Osteoblast (primary cell): ENCODE measurements at places on chromosomes 2 and 18.

- DNase-seq = no peak
Measured at GRCh38 chr2:191115391-191115790, 35.4 kb downstream of the STAT4 start.

GRCh38 chr2:221792971-221793521, 220.9 kb upstream of the EPHA4 start:
- no peak for DNase-seq

GRCh38 chr18:10923141-10923540, 226.2 kb downstream of the PIEZO2 start:
- no peak for DNase-seq

- peak; percentile 69 for DNase-seq
Measured at GRCh38 chr2:187547353-187547979, 6.8 kb downstream of the TFPI start.

- DNase-seq = peak; percentile 21
Measured at GRCh38 chr2:175525975-175526374, 344.5 kb upstream of the ATP5MC3 start.

DNA sequence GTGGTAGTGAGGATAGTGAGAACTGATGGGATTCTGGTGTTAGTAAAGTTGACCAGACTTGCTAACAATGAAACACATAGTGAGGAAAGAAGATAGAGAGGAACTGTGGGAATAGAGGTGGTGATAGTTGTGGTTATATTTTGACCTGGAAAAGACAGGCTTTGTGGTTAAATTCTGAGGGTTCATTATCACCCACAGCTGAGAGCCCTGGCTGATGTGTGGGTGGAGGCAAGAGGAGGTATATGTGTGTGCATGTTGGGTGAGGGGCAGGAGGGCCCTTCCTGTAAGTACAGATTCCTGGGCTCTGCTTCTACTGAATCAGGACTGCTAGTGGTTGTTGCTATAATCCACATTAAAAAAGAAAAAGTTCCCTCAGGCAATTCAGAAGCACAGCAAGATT, 26.2 kb upstream of the TMEM163 start:
- DNase-seq = no peak

- no peak for DNase-seq
Measured at GRCh38 chr18:43735570-43735969, 458.3 kb upstream of the SYT4 start.

- DNase-seq = no peak
Measured at GRCh38 chr2:80186262-80186661, 118.3 kb downstream of the LRRTM1 start.

- no peak for DNase-seq
Measured at GRCh38 chr2:45653122-45653913, 1.8 kb downstream of the PRKCE start.

GRCh38 chr2:45199973-45200372, 190.7 kb upstream of the SIX2 start:
- DNase-seq = no peak

- no peak for DNase-seq
Measured at GRCh38 chr2:81645745-81646301, 1341.3 kb upstream of the LRRTM1 start.

DNA sequence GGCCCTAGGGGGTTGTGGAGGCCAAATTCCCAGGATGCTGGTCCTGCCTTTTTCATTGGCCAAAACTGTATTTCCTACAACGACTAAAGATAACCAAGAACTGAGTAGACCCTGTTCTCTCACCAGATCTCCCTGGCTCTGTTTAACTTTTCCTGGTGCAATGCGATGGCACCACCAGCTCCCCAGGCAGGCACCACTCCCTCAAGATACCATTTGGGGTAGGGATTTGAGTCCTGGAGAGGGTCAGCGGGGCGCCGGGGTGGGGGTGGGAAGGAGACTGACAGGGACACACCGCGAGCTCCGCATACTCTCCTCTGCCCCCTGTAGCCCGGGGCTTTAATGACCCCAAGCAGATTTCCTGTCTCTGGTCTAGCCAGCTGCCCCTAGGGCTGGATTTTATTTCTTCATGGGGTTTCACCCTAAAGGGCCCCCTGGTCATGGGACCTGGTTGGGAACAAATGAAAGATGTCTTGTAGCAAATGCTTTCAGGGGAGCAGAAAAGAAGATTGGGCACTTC, 7.3 kb downstream of the SIX2 start:
- DNase-seq = peak; percentile 62

- no peak for DNase-seq
Measured at GRCh38 chr2:85564144-85564563, 2.9 kb upstream of the GGCX start.

- no peak for DNase-seq
Measured at GRCh38 chr2:159317392-159318088, 31.0 kb upstream of the WDSUB1 start.

DNA sequence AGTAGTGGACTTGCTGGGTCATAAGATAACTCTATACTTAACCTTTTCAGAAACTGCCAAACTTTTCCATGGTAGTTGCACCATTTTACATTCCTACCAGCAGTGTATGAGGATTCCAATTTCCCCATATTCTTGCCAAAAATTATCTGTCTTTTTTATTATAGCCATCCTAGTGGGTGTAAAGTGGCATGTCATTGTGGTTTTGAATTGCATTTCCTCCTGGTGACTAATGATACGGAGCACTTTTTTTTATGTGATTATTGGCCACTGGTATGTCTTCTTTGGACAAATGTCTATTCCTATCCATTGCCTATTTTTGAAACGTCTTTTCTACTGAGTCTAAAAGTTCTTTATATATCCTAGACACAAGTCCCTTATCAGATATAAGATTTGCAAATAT, 44.3 kb downstream of the CACNB4 start:
- peak; percentile 83 for DNase-seq
